ENCODE measurements at places on chromosomes 5 and 9.

- DNase-seq: no peak
Observed at GRCh38 chr5:180103487-180104167, 32.1 kb upstream of the RNF130 start.

- DNase-seq: no peak
Observed at GRCh38 chr9:87717456-87717855, 8.5 kb upstream of the CTSL start.

DNA sequence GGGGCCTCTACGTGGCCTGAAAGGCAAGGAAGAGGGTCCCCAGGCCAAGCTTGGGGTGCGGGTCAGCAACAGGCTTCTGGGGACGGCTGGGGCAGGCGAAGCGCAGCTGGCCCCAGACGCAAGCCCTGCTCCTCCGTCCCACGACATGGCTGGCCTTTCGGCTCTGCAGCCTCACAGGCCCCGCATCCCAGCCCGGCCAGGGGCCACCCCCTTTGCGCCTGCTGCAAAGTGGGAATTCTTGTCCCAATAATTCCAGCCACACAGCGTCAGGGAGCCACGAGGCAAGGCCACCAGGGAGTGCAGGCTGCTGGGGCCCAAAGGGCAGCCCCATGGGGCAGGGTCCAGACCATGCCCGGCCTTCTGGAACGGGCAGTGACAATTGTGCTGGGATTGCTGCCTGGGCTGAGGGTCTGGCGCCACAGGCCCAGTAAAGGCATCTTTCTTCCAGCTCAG, 1.1 kb upstream of the ENTPD2 start:
- DNase-seq: no peak

DNA sequence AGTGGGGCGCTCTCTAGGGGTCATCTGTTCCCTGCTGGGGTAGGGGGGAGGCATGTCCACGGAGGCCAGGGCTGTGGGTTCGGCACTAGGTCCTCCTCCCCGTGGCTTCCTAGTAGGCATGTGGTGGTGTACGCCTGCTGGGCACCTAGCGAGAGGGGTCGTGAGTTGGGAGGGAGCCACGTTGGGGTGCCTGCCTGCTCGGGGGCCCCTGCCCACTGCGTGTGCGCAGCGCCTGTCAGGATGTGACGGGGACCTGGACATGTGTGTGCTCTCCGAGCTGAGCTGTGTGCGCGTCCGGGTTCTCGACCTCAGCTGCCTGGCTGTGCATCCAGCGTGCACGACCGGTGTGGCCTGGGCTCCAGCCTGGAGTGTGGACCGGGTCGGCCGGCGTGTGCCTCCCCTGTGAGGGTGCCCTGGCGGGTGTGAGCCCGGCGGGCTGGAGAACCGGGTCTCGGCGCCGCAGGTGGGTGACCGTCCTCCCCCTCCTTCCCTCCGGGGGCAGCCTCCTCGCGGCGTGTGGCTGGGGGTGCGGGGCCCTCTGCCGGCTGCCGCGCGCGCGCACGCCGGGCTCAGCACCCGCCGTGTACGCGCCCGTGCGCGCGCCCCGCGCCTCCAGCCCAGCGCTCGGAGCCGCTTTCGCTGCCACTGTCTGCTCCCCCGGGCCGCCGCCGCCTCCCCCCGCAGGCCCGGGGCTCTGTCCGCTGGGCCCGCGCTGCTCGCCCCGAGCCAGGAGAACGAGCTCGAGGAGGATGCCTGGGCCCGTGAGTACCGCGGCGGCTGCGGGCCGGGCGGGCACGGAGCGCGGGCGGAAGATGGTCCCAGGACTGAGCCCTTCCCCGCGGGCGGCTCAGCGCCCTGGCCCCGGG, at the start of gene PRR7:
PRR7 (plus strand) TSS at position 615 of the 866 bp plus-strand sequence. CDS start 8,254 bp downstream, outside the sequence.
- peak; percentile 55 for DNase-seq

DNA sequence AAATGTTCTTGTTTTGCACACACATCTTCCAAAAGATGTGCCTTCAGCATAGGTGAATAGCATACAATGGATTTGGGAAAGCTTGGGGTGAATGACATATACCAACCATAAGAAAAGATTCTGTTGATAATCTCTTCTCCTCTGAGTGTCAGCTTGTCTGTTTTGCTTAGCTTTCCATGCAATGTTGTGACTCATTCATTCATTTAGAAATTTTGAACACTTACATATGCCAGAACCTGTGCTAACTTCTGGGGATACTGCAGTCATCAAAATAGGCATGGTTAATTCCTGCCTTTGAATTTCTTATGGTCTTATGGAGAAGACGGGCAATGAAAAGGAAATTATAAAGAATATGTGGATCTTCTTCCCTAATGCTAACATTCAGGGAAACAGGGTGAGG, 14.1 kb downstream of the ADRB2 start:
- no peak for DNase-seq

GRCh38 chr5:168681556-168682183, 102.5 kb upstream of the PANK3 start:
- no peak for DNase-seq

- DNase-seq: no peak
Observed at GRCh38 chr9:36847781-36848673, 186.0 kb downstream of the PAX5 start.

- no peak for DNase-seq
Observed at GRCh38 chr9:91732187-91733005, 217.6 kb downstream of the ROR2 start.

GRCh38 chr9:133509179-133510083, 15.3 kb downstream of the MYMK start:
- no peak for DNase-seq

DNA sequence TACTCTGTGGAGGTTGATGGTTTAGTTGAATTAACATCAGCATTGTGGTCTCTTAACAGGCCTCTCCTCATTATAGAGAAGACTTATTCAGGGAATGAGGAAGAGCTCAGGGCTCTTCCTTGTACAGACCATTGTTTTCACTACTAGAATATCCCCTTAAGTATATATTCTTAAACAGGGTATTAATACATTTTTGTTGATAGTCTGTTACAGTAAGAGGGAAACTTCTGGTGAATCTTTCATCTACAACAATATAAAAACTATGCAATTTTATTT, 330.7 kb downstream of the ADGRV1 start:
- DNase-seq: no peak

DNA sequence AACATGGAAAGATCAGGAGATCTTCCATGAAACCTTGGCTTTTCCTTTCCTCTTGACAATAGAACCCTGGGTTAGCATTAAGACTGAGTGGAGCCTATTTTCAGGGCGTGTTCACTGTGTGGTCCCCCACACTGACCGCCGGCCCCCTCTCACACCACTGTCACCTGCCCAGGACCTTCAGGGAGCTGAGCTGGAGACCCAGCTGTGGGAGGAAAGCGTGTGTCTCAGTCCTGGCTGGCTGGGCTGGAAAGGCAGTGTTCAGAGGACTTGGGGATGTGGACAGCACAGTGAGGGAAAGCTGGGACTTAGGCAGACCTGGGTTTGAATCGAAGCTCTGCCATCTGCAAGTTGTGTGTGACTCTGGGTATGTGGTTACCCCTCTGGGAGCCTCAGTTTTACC, 268.1 kb downstream of the NSG2 start:
- DNase-seq: no peak

- DNase-seq: no peak
Observed at GRCh38 chr5:132205385-132206125, 22.1 kb downstream of the P4HA2 start.

DNA sequence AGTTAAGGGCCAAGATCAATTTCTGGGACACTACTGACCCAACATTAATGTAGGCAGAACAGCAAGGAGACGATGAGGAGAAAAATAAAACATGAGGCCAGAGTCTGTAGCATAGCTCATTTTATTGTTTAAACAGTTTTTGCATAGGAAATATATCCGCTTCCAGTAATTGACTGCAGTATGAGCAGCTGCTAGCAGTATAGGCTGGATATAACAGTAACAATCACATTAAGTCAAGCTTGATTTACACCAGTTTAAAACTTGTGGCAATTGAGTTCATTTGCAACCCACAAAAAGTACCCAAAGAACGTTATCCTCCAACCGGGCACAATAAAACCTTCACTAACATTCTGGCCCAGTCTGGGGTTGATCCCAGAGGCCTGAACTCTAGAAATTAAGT, 232.2 kb downstream of the NFIB start:
- DNase-seq: no peak

DNA sequence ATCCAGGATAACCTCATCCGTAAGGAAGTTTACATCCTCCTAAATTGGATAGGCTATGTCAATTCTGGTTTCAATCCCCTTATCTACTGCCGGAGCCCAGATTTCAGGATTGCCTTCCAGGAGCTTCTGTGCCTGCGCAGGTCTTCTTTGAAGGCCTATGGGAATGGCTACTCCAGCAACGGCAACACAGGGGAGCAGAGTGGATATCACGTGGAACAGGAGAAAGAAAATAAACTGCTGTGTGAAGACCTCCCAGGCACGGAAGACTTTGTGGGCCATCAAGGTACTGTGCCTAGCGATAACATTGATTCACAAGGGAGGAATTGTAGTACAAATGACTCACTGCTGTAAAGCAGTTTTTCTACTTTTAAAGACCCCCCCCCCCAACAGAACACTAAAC, 1.3 kb downstream of the ADRB2 start:
- DNase-seq: no peak

GRCh38 chr9:99340281-99340680, 118.2 kb downstream of the SEC61B start:
- no peak for DNase-seq

DNA sequence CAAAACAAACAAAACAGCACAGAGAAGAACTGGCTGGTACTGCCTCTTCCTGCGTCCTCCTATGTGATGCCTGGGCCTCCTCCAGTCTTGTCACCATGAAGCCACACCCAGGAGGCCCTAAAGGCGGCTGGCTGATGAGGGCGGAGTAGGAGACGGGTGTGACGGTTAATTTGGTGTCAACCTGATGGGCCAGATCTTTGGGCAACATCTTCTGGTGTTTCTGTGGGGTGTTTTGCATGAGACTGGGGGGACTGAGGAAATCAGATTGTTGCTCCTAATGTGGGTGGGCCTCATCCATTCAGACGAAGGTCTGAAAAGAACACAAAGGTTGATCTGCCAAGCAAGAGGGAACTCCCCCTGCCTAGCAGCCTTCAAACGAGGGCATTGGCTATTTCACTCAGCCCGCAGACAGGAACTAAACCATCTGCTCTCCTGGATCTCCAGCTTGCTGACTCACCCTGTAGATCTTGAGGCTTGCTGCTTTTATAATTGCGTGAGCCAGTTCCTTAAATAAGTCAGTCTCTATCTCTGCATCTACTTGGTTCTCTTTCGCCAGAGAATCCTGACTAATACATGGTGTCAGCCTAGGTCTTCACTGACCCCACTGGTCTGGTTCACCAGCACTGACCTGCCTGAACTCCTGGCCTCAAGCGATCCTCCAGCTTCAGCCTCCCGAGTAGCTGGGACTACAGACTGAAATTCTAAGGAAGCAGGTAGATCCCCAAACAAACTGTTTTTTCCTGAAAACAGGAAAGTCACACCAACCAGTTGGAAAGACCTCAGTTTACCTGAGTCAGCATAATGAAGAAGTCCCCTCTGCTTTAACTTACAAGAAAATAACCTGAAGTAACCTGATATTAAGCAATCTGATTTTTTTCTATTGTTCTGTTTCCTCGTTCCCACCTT, 12.8 kb upstream of the ZFP62 start:
- DNase-seq: no peak

DNA sequence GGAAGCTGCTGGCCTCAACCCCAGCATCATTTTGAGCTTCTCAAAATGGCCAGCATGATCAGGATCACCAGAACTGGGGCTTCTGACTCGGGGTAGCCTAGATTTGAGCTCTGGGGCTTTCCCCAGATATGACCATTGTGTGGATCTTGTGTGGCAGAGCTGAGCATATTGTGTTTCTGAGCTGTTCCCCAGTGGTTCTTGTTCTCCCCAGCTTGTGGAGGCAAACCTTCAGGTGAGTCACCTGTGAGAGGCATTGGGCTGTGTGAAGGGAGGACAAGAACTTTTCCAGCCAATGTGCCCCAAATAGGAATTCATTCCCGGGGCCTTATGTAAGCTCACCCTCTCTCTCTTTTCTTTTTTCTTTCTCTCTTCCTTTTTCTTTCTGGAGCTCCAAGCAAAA, 80.7 kb upstream of the PITX1 start:
- DNase-seq: no peak

DNA sequence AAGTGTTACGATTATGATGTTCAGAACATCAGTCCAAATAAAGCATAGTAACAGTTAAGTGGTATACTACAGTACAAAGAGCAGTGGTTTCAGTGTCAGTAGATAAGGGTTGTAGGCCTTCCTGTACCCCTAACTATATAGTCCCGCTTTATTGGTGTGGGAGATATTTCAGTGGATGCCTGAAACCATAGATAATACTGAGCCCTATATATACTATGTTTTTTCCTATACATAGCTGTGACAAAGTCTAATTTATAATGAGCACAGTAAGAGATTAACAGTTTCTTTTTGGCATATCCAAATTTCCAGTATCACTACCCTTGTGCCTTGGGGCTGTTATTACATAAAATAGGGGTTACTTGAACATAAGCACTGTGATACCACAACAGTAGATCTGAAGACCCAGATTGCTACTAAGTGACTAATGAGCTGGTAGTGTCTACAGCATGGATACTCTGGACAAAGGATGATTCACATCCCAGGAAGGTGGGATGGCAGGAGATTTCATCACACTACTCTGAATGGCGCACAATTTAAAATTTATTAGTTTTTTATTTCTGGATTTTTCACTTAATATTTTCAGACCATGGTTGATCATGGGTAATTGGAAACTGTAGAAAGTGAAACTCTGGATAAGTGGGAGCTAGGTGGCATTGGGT, 119.3 kb downstream of the RPS23 start:
- no peak for DNase-seq

- peak; percentile 42 for DNase-seq
Observed at GRCh38 chr9:137461663-137462395, 2.7 kb upstream of the NSMF start.

DNA sequence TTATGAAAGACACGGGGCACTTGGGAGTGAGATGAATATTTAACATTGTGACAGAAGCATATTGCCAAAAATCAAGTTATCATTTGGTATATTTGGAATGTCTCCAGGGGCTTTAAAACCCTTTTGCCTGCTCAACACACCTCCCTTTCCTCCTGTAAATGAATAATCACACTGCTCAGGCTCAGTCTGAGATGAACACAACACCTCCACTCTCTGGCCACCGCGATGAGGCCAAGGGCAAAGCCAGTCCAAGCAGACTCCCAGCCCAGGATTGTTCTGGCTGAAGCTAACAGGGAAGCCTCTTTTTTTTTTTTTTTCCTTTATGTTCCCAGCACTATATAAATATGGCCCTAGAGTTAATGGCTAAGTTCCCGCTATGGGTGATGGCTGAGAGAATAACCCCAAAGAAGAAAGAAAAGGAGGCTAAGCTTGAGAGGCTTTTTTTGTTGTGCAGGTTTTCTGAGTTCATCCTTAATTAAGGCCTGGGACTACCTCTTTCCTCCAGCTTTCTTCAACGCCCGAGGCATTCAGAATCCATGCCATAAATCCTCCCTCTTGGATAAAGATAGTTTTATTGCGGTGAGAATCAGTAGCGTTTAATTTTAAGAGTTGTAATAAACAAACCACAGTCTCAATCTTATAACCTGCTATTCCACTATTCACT, 10.5 kb upstream of the ERAP1 start:
- DNase-seq: no peak

- no peak for DNase-seq
Observed at GRCh38 chr9:119368681-119369581, at the start of gene BRINP1. Gene BRINP1 (minus strand): TSS chr9:119369435. CDS start chr9:119313355, 56,080 bp downstream.

- no peak for DNase-seq
Observed at GRCh38 chr5:128538250-128539037, 399 bp upstream of the FBN2 start.

- DNase-seq: no peak
Observed at GRCh38 chr9:18061856-18062255, 412.1 kb upstream of the ADAMTSL1 start.

- DNase-seq: no peak
Observed at GRCh38 chr5:98513380-98513779, 260.1 kb upstream of the RGMB start.

Data from activated CD4-positive, alpha-beta T cell treated with anti-CD3 and anti-CD28 coated beads for 24 hours (primary cell).